ENCODE measurements at places on chromosomes 3 and 15.

GRCh38 chr15:25838191-25838870 lies 24.8 kb downstream of the ATP10A start:
- no peak for DNase-seq

DNA sequence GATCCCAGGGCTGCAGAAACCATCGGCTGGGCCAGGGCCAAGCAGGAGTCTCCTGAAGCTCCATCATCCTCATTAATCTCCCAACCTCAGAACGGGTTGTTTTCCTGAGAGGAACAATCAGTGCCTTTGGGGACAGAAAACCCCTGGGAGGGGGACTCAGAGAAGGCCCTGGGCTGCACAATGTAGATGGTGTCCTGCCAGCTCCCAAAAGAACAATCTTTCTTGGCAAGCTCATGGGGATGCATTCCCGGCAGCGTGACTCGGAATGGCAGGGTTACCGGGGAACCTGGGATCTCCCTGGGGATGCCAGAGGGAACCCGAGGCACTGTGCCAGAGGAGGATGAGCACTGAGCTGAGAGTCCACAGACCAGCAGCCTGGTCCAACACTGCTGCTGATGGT lies 72.1 kb upstream of the ATP2B2 start:
- DNase-seq = no peak

- no peak for DNase-seq
Observed at GRCh38 chr3:74535281-74535680, 79.2 kb downstream of the CNTN3 start.

GRCh38 chr3:188400494-188401243 lies 246.7 kb downstream of the LPP start:
- peak; percentile 24 for DNase-seq

GRCh38 chr3:82354228-82354627 lies 592.8 kb upstream of the GBE1 start:
- no peak for DNase-seq

DNA sequence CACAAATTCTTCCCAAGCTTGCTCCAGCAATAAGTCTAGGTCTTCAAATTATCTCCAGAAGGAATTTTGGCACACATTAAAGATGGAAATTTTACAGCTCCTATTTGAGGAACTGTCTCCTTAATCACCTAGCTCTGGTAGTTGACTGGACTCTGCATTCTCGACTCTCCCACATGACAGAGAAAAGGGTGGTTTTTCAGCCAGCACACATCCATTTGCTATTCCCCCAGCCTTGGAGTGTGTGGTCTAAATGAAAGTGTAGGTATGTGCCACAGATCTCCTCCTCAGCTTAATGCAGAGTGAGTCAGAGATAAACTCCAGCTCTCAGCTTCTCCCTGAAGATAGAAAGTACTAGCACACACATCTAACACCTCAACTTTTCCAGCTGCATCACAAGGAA lies 62.2 kb upstream of the ALCAM start:
- DNase-seq = no peak

- DNase-seq = no peak
Observed at GRCh38 chr3:58586776-58587192, 9.6 kb upstream of the FAM107A start.

- DNase-seq = no peak
Observed at GRCh38 chr15:68372291-68372811, 59.6 kb downstream of the ITGA11 start.
